Foreskin melanocyte (primary cell): ENCODE measurements at places on chromosomes 3 and 15.

DNA sequence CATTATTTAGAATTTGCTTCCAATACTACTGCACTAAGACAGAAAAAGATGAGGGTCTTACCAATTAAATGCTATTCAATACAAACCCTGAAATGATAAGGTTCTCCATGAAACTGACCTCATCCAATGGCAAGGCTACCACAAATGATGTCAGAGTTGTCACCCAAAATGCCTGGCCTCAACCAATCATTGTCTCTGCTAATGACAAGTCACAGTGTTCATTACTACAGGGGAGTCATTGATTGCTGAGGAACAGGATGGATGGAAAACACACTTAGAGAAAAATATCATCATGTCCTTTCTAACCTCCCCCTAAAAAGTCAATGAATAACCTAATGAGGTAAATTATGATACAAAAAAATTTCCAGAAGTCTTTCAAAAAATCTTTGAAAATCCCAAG, 91.0 kb downstream of the FOXP1 start:
- DNase-seq = no peak

- DNase-seq = no peak
These were observed 160.0 kb downstream of the FRMD5 start for GRCh38 chr15:44034933-44035624.

DNA sequence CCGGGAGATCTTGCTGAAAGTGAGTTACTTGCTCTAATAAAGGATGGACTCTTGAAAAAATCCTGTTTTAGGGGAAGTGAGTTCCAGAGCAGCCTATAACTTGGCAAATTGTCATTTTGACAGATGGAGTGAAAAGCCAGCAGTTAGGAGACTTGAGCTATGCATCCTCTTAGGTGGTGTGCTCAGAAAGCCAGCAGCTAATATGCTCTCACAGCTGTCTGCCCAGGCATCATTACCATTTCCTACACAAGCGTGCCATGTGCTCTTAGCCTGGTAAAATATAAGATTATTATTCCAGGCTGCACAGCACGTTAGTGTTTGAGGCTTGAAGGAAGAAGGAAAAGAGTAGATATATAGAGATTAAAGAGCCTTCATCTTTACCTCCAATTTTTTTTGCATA, 151.0 kb downstream of the CHL1 start:
- no peak for DNase-seq

- DNase-seq = no peak
These were observed 1.1 kb downstream of the EIF4G1 start for GRCh38 chr3:184315543-184315867.

DNA sequence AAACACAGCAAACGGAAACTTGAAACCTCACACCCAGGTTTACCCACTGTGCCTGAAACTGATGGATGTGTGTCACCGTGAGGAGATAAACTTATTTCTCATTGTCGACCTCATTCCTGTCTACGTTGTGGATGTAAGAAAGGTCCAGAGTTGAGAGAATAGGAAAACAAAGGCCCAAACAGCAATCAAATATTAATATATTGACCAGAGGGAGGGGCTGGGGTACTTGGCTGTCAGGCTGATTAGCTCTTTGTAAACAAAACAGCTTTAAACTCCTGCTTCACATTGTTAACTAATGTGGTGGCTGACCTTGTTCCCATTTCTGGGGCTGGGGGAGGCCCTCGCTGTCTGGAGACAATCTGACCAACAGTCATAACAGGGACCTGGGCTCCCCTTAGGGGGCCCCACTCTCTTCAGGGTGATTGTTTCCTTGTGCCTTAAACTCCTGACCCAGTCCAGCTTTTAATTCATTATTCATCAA, 937.6 kb downstream of the MCTP2 start:
- no peak for DNase-seq
